ENCODE measurements at places on chromosomes 6 and 20. TPM values are rescaled to one million over a fixed set of nuclear protein-coding genes. Genes with fewer than 3 reads are reported as not detected.

SYNDIG1 gene
- total RNA-seq = not detected

ZNF512B gene
- 15.9 TPM for total RNA-seq

SALL4 gene
- 1.8 TPM for total RNA-seq

BPIFB4 gene
- not detected for total RNA-seq

AKAP12 gene
- 411 TPM for total RNA-seq

PCK1 gene
- total RNA-seq = not detected

MTCH1 gene
- 263 TPM for total RNA-seq

MPC1 gene
- 28.1 TPM for total RNA-seq

TPX2 gene
- total RNA-seq = 31.0 TPM

SOX18 gene
- 102 TPM for total RNA-seq

GRM1 gene
- 0.05 TPM for total RNA-seq

RAMACL gene
- 1.6 TPM for total RNA-seq

BANF2 gene
- total RNA-seq = not detected

OPRL1 gene
- 4.5 TPM for total RNA-seq

FAM50B gene
- total RNA-seq = 6.8 TPM

UBE2V1 gene
- 139 TPM for total RNA-seq

ANKEF1 gene
- total RNA-seq = 1.8 TPM
